Activated T-helper 17 cell treated with anti-CD3 and anti-CD28 coated beads, Interleukin-2, amount 50 U/mL, for 72 hours (primary cell): ENCODE measurements at places on chromosomes 5 and 9. TPM values are rescaled to one million over a fixed set of nuclear protein-coding genes. Genes with fewer than 3 reads are reported as not detected.

DNA sequence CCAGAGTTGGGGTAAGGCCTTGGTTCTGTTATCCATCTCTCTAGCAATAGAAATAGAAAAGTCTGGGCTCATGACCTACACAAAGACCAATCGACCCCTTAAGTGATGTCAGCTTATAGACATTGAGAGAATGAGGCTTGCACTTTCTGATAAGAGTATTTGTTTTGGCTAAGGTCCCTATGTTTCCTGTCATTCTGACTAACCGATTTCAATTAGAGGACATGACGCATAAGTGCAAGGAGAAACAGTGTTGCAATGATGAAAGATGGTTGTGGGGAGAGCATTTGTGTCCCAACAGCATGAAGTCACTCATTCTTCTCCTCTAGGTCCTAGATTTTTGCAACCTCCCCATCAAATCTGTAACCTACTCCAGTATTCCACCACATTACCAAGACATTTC lies 255.1 kb downstream of the MAT2B start:
- no peak for ATAC-seq

DNA sequence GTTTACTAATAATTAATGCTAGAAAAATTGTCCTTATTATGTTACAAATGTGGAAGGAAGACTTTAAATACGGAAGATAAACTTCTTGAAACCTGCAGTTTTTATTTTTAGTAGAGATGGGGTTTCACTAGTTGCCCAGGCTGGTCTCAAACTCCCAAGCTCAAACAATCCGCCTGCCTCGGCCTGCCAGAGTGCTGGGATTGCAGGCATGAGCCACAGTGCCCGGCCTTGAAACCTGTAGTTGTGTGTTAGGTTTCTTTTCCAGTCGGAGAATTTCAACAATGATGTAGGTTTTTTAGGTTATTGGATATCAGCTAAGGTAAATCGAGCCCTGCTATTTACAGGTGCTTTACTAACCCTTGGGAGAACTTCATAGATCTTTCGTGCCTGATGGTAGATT lies 30.8 kb downstream of the CTNNA1 start:
- no peak for ATAC-seq

DNA sequence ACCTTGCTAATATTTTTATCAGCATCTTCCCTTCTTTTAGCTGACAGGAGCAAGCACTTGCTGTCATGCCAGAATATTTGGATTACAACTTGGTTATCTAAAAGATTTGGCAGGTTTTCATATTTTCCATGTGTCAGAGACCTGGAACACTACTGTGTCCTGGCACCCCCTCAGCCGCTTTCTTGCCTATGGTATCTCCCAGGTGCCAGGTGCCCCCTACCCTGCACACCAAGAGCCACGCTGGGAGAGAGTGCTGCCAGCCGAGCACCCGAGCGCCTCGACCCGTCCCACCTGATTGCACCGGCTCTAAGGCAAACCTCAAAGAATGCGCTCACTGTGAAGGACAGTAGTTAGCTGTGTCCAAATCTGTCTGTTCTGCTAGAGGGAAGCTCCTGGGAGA lies 84.8 kb downstream of the GTF3C4 start:
- no peak for ATAC-seq

GRCh38 chr9:70413464-70413798 lies 1.0 kb downstream of the KLF9 start:
- ATAC-seq: peak; percentile 20

DNA sequence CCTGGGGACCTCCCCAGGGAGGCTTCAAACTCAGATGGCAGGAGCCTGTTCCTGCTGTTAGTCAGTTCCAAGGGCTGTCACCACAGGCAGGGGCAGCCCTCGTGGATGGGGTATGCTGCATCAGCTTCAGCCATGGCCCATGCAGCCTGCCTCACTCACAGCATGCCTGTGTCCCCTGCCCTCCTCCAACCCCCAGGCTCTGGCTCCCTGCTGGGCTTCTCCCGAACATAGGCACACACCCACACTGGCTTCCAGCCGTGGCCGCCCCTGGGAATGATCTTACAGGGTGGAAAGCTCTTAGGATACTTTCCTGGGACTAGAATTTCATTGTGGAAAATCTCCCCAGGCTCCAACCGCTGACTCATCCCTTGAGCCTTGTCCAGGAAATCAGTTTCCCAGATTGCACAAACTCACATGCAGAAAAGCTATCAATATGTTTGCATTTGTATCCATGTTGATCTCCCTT lies 163.8 kb downstream of the SEC61B start:
- no peak for ATAC-seq

DNA sequence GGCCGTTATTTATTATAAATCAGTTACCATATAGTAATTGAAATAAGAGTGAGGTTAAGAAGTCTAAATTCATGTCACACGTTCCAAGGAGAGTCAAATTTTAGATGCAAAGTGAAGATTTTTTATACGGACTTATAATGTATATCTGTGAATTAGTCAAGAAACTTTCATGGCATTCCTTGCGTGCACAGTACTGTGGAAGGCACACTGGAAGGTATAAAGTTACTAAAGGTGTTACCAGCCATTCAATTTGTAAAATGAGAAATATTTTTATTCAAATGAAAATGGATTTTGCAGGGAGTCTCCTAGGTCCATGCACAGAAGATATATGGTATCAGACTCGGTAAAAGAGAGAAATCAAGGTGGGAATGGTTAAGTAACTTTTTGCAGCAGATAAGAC lies 408.1 kb upstream of the CTNND2 start:
- no peak for ATAC-seq

- no peak for ATAC-seq
These were observed 161.8 kb upstream of the VLDLR start for GRCh38 chr9:2459756-2460155.

DNA sequence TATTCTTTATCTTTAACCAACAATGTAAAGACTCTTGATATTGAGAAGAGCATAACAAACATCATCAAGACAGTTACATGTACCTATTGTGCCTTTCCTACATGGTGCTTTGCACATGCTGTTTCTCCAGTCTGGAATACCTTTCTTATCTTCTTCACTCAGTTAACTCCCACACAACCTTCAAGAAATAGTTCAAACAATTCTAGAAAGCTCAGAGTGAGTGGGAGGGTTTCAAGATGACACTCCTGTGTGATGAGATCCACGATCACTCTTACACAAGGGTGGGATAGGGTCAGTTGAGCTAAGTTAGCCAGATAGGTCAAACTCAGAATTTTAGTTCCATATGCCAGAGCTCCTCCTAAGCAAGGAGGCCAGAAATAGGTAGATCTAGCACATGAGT lies 915.5 kb downstream of the NR2F1-AS1 start:
- no peak for ATAC-seq

DNA sequence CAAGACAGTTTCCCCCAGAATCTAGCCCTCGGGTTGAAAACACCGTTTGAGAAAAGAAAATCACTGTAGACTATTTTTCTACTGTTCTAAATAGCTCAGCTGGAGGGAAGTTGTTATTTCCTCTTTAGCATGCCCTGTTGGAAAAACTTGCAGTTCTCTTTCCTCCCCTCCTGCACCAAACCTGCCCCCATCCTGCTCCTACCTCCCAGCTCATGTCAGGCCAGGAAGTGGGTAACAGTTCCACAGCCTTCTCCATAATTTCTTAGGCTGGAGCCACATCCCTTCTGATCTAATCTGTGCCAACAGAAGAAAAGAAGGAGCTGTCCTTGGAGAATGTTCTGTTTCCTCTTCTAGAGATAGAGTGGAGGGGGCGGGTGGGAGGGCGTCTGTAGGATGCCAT lies 437.7 kb downstream of the SPOCK1 start:
- no peak for ATAC-seq

GRCh38 chr9:81456431-81457006 lies 232.8 kb downstream of the TLE1 start:
- no peak for ATAC-seq

DNA sequence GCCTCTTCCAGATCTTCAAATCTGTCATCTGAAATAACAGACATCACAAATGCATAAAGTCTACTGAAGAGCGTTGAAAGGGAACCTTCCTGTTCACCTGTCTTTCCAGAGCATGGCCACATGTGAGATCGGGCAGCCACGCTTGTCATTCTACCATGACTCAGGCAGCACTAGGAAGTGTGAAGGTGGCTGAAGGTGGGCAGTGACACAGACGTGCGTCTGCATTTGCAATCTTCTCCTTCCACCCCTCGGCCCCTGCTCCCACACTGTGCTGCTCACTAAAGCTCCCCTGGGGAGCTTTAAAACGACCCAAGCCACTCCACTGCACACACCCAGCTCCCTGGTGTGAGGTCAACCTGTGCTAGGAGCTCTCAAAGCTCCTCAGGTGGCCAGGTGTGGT lies 2.5 kb downstream of the ENTR1 start:
- no peak for ATAC-seq

DNA sequence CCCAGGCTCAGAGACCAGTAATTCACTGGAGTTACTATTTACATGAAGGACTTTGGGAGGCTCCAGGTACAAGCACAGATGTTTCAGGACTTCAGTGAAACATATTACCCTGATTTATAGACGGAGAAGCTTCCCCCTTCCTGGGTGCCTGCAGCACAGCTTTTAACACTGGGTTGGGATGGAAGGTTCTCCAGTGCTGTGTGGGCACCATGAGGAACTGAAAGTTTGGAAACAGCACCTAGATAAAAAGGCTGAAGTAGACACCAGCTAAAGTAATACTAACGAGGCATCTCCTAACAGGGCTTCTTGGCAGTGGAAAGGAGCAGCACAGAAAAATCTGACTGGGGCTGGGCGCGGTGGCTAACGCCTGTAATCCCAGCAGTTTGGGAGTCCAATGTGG lies 70.7 kb downstream of the GCNT1 start:
- no peak for ATAC-seq

DNA sequence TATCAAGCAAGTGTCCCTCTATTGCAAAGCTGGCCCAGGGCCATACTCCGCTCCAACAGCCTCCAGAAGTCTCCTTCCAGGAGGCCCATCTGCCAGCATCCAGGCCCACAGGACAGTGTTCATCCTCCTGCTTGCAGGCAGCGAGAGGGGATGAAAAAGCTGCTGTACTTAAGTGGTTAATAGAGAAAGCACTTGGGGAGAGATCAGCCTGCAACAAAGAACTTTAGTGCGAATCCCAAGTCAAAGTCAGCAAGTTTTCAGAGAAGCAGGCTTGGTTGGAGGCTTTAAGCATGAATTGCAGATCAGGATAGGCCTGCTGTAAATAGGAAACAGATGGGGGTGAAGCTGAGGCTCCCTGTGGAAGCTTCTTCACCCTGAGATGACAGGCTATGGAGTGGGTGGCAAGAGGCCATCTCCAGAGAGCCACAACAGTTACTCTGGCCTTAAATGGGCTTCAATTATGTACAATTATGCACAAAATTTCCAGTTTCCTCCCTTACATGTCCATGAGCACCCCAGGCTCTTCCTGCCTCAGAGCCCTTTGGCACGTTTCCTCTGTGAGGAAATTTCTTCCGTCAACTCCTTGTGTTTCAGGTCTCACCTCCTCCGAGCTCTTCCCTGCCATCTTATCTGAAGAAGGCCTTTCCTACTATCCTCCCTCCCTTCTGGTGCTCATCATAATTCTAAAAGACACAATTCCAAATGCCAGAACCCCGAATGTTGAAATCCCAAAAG lies 98.0 kb upstream of the NR3C1 start:
- no peak for ATAC-seq

DNA sequence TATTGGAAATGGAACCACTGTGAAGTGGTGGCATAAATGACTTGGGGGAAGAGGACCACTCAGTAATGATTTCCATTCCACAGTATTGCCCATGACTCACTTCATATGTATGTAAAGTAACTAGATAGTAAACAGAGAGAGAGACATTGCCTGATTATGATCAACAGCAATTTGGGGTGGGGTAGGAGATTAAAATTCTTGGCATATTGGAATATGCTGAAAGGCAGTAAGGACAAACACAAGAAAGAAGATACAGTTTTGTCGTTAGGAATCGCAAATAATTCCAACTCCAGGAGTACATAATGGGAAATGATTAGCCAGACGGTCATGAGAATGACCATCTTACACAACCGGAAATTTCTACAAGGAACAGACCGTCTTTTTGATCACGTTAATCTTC lies 1.5 kb upstream of the HMGCS1 start:
- ATAC-seq: no peak

GRCh38 chr9:93673021-93673838 lies 96.8 kb downstream of the PHF2 start:
- ATAC-seq: peak; percentile 15

- ATAC-seq: no peak
These were observed 375.6 kb upstream of the NUDT12 start for GRCh38 chr5:103938146-103938695.

GRCh38 chr9:83707518-83707767 lies 315 bp downstream of the UBQLN1 start:
- peak; percentile 78 for ATAC-seq

DNA sequence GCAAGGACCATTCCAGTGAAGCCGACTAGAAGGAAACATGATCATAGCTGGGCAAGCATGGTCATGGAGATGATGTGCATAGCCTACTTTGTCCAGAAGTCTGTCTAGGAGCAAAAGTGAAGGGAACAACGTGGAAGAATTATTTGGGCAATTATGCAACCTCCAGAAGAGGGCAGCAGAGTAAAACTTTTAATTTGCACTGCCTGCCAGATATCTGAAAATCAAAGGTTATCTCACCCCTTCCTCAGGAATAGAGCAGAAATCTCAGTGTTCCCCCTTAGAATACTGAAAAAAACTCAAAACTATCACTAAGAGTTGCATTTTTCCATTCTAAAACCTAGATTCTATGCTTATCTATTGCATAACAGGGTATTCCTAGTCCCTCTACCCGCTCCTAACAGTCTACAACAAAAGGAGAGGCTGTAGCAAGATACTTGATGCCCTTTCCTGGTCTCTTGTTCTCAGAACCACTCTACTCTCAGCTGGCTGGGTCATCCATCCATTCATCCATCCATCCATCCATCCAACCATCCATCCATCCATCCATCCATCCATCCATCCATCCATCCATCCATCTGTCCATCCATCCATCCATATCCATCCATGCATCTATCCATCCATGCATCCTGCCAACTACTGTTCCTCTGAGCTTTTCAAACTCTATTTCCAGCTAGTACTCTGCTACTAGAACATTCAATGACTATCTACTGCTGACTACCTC lies 8.4 kb upstream of the SETD9 start:
- peak; percentile 56 for ATAC-seq

Gene SPAG8
- total RNA-seq: 0.58 TPM

Gene TMEM252
- not detected for total RNA-seq

Gene HINT2
- 27.7 TPM for total RNA-seq

Gene SIT1
- total RNA-seq: 135 TPM

Gene SPATA6L
- 0.84 TPM for total RNA-seq

Gene PPP3R2
- not detected for total RNA-seq

Gene ARID3C
- 0.42 TPM for total RNA-seq

Gene PRUNE2
- total RNA-seq: 0.24 TPM

Gene SOWAHA
- not detected for total RNA-seq

Gene GAS1
- total RNA-seq: 0.28 TPM

Gene PRR7
- total RNA-seq: 13.6 TPM

Gene SGTB
- total RNA-seq: 18.4 TPM

Gene ADAMTS19
- total RNA-seq: not detected

Gene ZDHHC11B
- 0.30 TPM for total RNA-seq

Gene HMCN2
- not detected for total RNA-seq
